ENCODE measurements at places on chromosomes 13 and 19.
A peak's percentile ranks its signal among the peaks of the same experiment; 100 is the strongest.

GRCh38 chr19:32387701-32388392 is 17.7 kb upstream of the DPY19L3 start:
- DNase-seq: peak; percentile 73

- DNase-seq: no peak
Observed at GRCh38 chr13:111129465-111130115, 14.5 kb downstream of the ARHGEF7 start.

DNA sequence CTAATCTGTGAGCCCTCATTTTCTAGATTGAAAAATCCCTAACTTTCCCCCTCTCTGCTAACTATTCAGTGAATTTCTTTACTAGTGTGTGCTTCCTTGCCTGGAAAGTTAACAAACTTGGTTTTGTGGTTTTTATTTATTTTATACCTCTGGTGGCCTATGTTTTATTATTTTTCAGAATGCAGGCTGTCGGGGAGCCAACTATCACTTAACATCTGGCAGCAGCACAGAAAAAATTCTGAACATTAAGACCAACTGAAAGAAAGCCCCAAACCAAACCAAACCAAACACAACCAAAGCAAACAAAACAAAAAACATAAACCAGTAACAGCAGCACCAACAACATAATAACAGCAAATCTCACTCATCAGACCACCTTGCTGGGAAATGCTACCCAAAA is 109.0 kb upstream of the KL start:
- DNase-seq: no peak

DNA sequence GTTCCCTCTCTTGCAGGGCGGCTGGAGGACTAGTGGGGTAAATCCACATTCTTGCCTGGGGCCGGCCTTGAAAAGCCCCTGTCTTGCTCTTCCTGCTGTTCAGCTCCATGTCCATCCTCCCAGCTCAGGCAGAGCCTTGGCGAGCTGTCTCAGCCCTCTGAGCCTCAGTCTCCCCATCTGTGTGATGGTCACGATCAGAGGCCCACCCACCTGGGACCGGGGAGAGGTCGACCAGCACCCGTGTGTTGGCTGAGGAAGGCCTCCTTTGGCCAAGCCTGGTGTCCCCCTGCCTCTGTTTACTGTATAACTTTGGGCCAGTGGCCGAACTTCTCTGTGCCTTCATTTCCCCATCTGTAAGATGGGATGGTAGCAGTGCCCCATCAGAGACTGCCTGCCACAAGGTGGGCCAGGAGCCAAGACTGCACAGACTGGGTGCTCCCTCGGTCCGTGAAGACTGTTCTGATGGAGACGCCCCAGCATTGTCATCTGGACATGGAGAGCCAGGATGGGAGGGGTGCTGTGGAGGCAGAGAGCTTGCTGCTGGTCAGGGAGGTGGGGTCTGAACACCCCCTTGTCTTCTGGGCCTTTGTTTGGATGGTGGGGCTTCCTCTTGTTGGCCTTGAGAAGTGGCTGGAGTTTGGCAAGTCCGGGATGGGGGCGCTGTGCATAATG is 18.5 kb downstream of the KLHL26 start:
- DNase-seq: no peak

DNA sequence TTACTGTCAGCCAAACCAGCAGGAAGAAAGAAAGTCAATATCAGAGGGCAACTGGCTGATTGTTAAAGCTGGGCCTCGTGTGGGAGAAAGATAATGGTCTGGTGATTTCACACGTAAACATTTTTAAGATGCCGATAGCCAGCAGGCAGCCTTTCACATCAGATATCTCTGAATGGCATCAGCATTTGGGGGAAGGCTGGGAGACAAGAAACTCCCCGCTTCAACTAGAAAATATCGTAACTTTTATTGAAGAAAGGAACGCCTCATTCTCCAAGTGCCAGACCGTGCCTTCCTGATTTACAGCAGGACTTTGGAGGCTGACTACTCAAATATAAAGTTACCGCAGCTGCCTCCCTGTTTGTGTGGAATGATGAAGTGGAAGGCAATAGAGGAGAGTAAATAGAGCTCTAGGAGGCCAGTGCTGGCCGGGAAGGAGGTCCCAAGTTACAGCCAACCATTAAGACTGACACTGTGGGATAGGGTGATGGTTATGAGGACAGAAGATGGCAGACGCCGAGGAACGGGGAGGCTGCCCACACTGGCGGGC is 284.3 kb upstream of the MAB21L1 start:
- no peak for DNase-seq

DNA sequence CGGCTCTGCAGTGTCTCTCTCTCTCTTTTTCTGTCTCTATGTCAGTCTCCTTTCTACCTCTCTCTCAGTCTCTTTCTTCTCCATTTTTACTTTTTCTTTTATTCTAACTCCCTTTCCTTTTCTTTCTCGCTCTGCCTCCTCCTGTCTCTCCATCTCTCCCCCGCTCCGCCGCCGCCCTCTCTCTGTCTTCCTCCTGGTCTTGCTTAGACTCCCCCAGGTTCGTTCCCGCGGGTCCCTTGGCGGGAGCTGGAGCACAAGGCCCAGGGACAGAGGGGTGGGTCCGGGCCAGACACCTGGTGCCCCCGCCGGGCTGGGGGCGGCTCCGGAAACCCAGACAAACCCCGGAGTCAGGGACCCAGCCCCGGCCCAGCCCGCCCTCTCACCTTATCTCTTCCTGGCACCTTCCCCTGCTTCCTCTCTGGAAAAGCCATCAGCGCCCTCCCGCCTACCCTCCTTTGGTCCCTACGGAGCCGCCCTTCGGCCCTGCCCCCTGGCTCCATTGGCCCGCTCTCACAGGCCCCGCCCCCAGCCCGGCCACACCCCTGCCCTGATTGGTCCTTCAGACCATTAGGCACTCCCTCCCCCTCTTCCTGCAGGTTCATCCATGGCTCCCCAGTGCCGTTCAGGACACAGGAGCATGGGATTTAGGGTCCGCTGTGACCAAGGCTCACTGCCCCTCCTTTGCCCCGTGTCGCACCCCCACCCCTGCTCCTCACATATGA is 15.4 kb upstream of the NOP53 start:
- DNase-seq: no peak

DNA sequence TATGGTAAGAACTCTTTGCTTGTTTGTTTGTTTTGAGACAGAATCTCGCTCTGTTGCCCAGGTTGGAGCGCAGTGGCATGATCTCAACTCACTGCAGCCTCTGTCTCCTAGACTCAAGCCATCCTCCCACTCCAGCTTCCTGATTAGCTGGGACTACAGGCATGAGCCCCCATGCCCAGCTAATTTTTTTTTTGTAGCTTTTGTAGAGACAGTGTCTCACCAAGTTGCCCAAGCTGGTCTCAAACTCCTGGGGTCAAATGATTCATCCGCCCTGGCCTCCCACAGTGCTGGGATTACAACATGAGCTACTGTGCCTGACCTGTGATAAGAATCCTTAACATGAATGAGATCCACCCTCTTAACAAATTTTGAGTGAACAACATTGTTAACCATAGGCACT is 183.9 kb upstream of the TSHZ3 start:
- no peak for DNase-seq

- DNase-seq: peak; percentile 64
Observed at GRCh38 chr13:95710313-95710712, 33.4 kb downstream of the DNAJC3 start.

GRCh38 chr13:107864543-107865317 is 350.6 kb downstream of the LIG4 start:
- peak; percentile 59 for DNase-seq

DNA sequence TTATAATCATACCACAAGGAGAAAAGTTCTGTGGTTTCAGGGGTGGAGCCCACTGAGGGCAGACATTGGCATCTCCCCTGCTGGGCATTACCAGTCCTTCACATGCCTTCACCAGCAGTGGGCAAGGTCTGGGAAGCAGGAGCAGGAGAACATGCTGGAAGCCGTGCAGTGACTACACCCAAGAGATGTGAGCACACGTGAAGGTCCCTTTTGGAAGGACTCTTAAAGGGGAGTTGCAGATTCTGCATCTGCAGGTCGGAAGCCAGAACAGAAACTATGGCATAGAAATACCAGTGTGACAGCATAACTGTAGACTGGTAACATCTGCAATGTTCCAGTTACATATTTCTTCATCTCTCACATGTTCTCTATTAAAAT is 26.9 kb upstream of the KL start:
- no peak for DNase-seq

GRCh38 chr19:4052114-4052992 is 14.3 kb downstream of the ZBTB7A start:
- no peak for DNase-seq

DNA sequence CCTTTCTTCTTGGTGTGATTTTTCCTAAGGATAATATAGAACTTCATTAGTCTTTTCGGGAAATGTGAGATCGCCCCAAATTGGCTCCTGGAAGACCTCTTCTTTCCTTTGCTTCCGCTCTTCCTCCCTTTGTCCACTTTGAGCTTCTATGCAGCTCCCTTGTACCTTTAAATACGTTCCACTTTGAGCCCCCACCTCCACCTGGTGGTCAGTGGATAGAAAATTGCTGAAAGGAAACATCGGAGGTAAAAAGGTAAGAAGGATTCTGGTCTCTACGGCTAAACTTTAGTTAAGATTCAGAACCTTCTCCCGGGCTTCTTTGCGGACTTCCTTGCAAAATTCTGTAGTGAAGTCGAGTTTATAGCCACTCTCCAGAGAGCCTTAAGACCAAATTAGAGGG is 55.0 kb upstream of the TM9SF2 start:
- DNase-seq: no peak

GRCh38 chr13:55617241-55617640 is 1523.5 kb upstream of the PRR20A start:
- DNase-seq: no peak

GRCh38 chr13:44389060-44389666 is 15.5 kb downstream of the SERP2 start:
- no peak for DNase-seq

GRCh38 chr13:32134241-32135055 is 102.9 kb downstream of the FRY start:
- peak; percentile 23 for DNase-seq

DNA sequence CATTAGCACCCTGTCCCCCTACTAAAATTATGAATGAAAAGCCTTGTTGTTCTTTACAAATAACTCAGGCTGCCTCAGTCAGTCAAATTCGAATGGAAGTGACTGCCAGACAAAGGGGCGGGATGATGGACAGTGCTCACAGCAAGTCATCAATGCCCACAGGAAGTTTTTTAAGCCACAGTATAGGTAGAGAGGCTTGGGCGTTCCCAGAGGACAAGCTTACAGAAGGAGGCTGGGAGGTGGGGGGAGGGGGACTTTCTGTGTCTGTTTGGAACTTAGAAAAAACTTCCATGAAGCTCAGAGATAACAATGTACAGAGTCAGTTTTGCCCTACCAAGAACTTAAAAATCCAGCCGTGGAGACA is 18.5 kb upstream of the SPRY2 start:
- DNase-seq: no peak

DNA sequence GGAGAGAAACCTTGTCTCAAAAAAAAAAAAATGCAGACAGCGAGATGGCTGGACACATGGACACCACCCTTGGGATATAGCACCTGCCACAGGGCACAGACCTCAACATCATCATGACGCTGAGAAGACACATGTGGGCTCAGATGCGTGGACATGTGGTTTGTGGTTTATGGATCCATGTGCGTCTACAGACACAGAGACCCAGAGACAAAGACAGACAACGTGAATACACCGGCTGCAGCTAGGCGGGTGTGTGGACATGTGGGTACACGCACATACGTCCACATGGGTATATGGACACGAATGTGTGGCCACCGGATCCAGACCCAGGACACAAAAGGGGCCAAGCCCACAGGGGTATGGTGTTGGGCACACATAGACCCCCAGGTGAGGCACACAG is 1.3 kb downstream of the TNFSF14 start:
- no peak for DNase-seq

DNA sequence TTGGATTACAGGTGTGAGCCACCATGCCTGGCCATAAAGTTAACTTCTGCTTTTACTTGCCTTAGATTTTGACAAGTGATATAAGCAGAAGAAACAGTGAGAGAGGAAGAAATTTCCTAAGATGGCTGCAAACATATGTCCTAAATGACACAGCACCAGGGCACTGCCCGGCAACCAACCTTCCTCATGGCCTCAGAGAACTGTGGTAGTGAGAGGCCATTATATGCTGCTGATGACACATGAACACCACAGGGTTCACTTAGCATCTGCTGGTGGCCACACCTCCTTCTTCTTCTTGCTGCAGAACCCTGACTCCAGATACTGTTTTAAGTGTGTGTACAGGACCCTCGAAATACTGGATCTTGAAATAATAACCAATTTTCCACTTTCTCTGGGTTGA is 88.2 kb downstream of the KCTD12 start:
- no peak for DNase-seq

DNA sequence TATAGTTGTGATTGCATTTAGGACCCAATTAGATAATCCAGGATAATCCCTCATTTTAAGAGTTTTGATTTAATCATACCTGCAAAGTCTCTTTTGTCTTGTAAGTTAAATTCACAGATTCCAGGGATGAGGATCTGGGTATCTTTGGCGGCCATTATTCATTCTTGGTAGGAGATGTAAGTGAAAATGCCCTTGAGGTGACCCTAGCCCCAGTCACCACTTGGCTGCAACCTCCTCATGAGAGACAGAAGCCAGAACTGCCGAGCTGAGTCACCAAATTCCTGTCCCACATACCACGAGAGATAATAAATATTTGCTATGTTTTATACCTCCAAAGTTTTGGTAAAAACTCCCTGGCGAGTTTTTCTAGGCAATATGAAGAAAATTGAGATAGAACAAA is 389.4 kb downstream of the RFC3 start:
- DNase-seq: peak; percentile 92

- no peak for DNase-seq
Observed at GRCh38 chr19:7962644-7963268, 19.3 kb upstream of the TIMM44 start.

GRCh38 chr13:98880677-98881076 is 97.2 kb downstream of the DOCK9 start:
- no peak for DNase-seq

DNA sequence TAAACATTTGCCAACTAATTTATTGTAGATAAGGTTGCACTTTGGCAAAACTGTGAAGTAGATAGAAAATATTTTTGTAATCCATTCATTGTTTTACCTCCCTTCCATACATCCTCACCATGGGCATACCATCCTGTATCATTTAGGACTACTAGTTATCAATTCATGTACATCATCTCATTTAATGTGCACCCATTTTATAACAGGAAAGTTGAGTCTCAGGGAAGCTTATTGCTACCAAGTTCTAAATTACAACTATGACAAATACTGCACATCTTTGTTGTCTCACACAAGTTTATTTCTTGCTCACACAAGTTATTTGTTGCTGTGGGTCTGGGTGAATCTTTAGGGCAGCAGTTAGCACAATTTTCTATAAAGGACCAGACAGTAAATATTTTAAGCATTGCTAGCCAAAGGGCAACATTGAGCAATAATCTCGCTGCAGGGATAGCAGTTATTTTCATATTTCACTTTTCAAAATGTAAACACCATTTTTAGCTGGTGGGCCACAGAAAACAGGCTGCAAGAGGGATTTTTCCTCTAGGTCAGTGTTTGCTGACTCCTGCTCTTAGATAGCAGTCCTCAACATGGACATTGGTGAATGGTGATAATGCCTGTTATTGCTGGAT is 276.5 kb downstream of the GPC6 start:
- DNase-seq: no peak

- DNase-seq: no peak
Observed at GRCh38 chr13:100537951-100538462, 50.6 kb downstream of the GGACT start.

- peak; percentile 93 for DNase-seq
Observed at GRCh38 chr19:47613165-47614020, 4.5 kb downstream of the BICRA start.

- no peak for DNase-seq
Observed at GRCh38 chr13:94849254-94849653, 136.9 kb upstream of the SOX21 start.

- no peak for DNase-seq
Observed at GRCh38 chr19:39874404-39874803, 28.2 kb upstream of the FBL start.

GRCh38 chr19:615619-616018 is 17.7 kb downstream of the POLRMT start:
- no peak for DNase-seq
